ENCODE measurements at places on chromosomes 16 and 17. TPM values are rescaled to one million over a fixed set of nuclear protein-coding genes. Genes with fewer than 3 reads are reported as not detected.

DNA sequence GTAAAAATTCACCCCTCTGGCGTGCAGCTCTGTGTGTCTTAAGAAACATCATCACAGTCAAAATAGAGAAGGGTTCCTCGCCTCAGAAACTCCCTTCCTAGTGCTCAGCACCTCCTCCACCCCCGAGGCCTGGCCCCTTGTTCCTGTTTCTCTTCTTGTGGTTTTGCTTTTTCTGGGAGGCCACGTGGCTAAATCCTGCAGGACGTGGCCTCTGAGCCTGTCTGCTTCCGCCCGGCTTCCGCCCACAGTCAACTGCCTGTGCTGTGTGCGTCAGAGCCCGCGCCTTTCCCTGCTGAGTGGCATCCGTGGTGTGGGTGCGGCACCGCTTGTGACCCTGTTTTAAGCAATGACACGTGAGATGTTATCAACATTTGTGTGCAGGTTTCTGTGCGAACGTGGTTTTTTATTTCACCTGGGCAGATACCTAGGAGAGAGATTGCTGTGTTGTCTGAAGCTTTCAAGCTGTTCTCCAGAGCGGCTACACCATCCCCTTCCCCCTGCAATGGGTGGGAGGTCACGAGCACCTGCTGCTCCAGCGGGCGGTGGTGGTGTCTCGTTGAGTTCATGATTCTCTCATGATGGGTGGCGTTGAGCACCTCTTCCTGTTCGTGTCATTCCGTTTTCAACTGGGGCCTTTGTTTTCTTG, 21.7 kb downstream of the ACSF3 start:
- H3K36me3 ChIP-seq: peaks cover 79% of the 10 kb centered on the region
- DNase-seq: peak; percentile 49
- no peaks in the 10 kb centered on the region for H3K27me3 ChIP-seq

GRCh38 chr16:78125112-78125844, 25.8 kb downstream of the WWOX start:
- H3K27me3 ChIP-seq: no peaks in the 10 kb centered on the region
- H3K4me1 ChIP-seq: no peaks in the 10 kb centered on the region
- DNase-seq: no peak
- no peak overlapping the region for H3K4me3 ChIP-seq
- no peak overlapping the region for H3K27ac ChIP-seq

Gene KRTAP3-1
- not detected for total RNA-seq

GRCh38 chr17:53791551-53791950, 31.2 kb upstream of the KIF2B start:
- no peak for DNase-seq
- no peak overlapping the region for H3K4me3 ChIP-seq
- no peaks in the 10 kb centered on the region for H3K36me3 ChIP-seq
- H3K4me1 ChIP-seq: peaks cover 6% of the 10 kb centered on the region
- H3K27ac ChIP-seq: no peak overlapping the region

DNA sequence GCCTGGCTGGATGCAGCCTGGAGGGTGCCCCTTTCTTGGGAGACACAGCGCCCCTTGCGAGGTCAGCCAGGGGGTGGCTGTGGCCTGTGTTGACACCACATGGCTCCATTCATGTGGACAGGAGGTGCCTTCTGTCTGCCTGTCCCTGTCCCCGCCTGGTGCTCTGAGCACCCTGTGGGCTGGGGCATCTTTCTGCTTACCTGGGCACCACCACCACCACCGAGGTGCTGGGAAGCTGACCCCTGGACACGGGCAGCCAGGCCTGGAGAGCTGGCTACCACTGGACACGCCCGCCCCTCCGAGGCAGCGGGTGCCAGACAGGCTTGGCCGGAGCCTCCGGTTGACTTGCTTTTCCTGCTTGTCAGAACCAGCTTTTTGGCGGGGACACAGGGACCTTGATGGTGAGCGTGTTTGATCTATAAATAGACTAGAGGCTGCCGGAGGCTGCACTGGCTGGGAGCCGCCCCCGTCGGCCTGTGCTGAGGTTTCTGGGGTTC, 121.3 kb upstream of the GSE1 start:
- H3K4me1 ChIP-seq: peaks cover 52% of the 10 kb centered on the region
- DNase-seq: peak; percentile 50
- H3K27ac ChIP-seq: no peak overlapping the region
- H3K27me3 ChIP-seq: no peaks in the 10 kb centered on the region
- H3K4me3 ChIP-seq: no peak overlapping the region

DNA sequence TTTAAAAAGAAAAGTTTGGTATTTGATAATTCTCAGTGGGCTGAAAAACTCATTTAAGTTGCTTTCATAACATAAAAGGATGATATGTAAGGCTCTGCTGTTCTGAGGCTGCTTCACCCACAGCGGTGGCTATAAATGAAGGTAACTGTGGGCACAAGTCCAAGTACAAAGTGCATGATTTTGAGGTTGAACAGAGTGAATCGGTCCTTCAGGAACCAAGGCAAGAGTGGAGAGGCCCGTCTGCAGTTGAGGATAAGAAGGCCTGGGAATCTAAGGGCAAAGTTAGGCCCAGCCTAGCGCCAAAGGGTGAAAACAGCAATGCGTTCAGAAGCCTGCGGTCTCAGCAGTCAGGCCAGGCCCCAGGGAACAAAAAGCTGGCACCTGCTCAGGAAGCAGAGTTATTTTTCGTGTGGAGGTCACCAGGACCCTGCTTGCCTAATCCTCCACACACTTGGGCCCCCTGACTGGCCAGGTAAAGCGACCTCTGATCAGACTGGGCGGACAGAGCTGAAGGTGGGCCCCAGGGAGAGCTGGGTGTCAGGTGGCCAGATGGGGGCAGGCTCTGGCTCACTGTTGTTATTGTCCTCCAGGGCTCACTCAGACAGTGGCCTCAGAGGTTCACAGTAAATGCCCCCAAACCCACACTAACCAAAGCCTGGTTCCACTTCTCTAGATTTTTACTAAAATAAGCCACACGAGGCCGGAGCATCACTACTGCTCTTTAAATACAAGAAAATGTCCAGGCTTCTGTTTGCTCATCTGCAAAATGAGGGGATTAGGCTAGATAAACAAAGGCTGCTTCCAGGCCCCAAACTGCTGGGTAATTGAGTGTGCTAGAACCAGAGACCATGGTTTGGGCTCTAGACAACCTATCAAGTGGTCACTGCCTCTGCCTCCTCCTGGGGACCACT, 46.5 kb downstream of the TEX2 start:
- no peaks in the 10 kb centered on the region for H3K27me3 ChIP-seq
- peaks cover 27% of the 10 kb centered on the region for H3K4me1 ChIP-seq
- peak overlapping the region; percentile 71 for H3K27ac ChIP-seq
- H3K4me3 ChIP-seq: no peak overlapping the region

GRCh38 chr16:4160658-4161430, 44.6 kb upstream of the ADCY9 start:
- no peak overlapping the region for H3K4me3 ChIP-seq
- H3K27me3 ChIP-seq: peaks cover 24% of the 10 kb centered on the region
- no peak overlapping the region for H3K27ac ChIP-seq
- no peaks in the 10 kb centered on the region for H3K36me3 ChIP-seq
- no peak for DNase-seq

GRCh38 chr16:79151-80054, 1.4 kb downstream of the MPG start:
- DNase-seq: no peak
- peak overlapping the region; percentile 93 for H3K4me3 ChIP-seq
- H3K27ac ChIP-seq: peak overlapping the region; percentile 89
- peaks cover 37% of the 10 kb centered on the region for H3K36me3 ChIP-seq
- H3K27me3 ChIP-seq: no peaks in the 10 kb centered on the region
- H3K4me1 ChIP-seq: peaks cover 27% of the 10 kb centered on the region

DNA sequence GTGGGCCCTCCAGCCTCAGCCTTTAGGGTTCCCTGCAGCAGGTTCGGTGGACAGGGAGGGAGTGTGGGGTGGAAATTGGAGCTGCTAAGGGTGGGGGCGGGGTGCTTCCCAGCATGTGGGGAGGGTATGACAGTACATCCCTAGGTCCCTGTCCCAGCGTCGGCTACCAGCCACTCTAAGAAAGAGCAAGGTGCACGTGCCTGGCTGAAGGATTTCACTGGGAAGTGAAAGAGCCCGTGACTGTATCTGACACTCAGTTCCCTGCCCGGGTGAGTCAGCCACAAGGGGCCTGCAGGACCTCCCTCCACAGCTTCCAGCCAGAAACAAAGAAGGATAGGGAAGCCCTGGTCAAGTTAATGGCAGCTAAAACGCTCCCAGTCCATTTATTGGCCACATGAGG, 4.1 kb downstream of the SNRNP25 start:
- H3K27me3 ChIP-seq: no peaks in the 10 kb centered on the region
- peaks cover 25% of the 10 kb centered on the region for H3K4me1 ChIP-seq
- no peak overlapping the region for H3K27ac ChIP-seq

DNA sequence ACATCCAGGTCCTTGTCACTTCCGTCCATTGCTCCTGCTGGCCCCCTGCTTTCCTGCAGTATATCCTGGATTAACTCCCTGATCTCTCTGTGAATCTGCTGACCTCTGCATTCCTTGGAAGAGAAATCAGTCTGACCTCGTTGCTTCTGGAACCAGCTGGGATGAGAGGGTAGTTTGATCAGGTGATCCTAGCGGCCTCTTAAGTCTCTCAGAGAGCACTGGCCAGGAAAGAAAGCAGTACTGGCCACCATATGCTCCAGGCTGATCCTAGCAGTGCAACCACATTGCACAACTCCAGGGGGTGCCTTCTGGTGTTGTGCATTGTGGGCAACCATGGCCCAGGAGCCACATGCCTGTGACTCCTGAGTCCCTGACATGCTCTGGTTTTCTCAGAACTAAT, 79.2 kb downstream of the ARHGAP23 start:
- H3K36me3 ChIP-seq: no peaks in the 10 kb centered on the region
- DNase-seq: no peak
- H3K4me1 ChIP-seq: no peaks in the 10 kb centered on the region
- no peak overlapping the region for H3K27ac ChIP-seq
- peaks cover 38% of the 10 kb centered on the region for H3K27me3 ChIP-seq
